ENCODE measurements at places on chromosomes 1 and 21.
A peak's percentile ranks its signal among the peaks of the same experiment; 100 is the strongest.

- DNase-seq: no peak
These were observed 83.6 kb upstream of the CASZ1 start for GRCh38 chr1:10880063-10880462.

- no peak for DNase-seq
These were observed 8.6 kb downstream of the UBE2U start for GRCh38 chr1:64212031-64212430.

DNA sequence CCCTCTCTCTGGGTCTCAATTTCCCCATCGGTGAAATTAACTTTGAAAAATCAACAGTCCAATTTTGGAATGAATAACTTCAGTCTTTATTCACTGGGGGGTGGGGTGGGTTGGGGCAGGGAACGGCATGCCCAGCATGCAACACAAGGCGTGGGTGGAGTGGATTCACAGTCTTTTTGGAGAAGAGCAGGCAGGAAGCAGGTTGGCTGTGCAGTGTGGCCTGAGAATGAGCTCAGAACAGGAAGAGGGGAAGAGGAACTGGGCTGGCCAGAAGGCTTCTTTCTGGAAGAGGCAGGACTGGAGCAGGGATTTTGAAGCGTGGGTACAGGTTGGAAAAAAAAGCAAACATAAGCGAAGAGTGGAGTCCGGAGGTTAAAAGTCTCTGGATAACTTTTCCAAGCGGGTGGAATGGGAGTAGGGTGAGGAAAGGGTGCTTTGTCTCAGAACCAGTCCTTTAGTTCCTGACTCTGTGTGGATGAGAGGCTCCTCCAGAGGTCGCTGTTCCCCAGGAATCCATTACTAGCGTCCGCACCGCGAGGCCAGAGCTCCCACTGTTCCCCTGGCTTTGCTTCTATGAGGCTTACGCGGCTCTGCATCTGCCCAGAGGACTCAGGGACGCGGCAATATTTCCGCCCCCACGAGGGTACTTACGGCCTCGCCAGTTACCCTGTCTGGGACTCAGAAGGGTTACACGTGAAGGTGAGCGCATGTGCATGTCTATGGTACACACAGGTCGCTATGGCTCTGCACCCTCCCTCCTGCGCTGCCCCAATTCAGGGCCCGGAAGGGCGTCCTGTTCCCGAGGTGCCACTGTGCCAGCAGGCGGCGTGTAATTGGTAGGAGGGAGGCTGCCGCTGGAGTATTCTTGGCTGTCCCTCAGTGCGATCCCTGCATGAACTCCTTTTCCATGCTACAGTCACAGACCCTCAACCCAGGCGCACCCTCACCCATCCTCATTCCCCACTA, 5.5 kb upstream of the FOXD2 start:
- no peak for DNase-seq

DNA sequence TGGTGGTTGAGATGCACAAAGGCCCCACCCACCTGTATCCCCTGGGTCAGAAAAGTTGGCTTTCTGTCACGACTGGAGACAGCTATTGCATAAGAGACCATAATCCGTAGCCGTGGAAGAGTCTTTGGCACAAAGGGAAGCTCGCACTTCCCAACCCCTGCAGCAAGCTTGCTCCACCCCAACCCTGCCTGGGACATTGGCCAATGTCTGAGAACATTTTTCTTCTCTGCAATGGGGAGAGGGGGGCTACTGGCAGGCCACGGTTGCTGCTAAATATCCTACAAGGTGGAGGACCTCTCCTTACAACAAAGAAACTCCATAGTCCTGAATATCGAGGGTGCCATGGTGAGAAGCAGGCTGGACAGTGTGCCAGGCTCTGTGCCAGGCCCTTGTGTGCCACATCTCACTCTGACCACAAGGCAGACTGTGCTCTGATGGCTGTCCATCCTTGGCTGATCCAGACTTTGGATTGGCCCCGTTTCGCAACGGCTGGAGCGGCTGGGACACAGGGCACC, 104.1 kb downstream of the CSMD2 start:
- DNase-seq: no peak

GRCh38 chr1:36156329-36157114, 562 bp downstream of the MAP7D1 start:
- peak; percentile 61 for DNase-seq

DNA sequence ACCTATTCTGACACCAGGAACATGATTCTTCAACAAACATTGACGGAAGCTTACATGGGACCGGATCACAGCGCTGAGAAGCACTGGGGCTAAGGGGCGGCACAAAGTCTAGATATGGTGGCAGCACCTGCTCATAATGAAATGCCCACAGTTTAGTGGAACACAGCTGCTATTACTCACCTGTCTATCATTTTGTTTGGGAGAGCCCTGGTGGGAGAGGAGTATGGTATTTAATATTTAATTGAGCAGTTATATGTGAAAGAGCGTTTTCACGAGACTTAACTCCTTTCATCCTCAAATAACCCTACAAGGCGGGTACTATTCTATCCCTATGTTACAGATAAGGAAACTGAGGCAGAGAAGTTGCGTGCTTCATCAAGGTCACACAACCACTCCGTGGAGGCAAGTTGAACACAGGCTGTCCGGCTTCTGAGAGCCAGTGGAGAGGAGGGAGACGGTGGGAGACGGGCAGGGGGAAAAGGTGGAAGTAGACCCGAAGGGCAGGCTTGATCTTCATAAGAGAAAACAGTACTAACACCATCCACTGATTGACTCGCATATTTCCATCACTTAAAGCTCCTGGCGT, 790 bp upstream of the TSNAX start:
- no peak for DNase-seq

DNA sequence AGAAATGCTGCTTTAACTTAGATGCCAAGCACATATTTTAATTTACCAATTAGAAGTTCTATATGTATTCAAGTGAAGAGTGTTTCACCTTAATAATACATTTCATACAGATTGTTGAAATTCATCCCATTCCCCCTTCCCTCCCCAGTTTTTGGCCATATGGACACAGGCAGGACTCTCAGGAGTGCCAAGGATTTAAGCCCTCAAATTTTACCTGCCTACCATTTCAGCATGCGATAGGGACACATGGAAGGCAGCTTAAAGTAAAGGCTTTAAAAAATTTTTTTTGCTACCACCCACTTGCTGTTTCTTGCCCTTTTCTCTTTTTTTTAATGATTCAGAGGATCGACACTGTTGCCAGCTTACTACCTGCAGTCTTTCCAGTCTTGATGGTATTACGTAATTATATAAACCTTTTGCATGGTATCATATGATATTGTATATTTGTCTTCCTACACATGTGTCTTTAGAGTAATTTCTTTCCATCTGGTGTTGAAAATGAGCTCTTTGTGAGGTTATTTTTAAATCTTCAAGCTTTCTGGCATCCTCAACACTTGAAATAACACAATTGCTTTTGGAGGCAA, 7.0 kb downstream of the EPB41 start:
- DNase-seq: no peak

DNA sequence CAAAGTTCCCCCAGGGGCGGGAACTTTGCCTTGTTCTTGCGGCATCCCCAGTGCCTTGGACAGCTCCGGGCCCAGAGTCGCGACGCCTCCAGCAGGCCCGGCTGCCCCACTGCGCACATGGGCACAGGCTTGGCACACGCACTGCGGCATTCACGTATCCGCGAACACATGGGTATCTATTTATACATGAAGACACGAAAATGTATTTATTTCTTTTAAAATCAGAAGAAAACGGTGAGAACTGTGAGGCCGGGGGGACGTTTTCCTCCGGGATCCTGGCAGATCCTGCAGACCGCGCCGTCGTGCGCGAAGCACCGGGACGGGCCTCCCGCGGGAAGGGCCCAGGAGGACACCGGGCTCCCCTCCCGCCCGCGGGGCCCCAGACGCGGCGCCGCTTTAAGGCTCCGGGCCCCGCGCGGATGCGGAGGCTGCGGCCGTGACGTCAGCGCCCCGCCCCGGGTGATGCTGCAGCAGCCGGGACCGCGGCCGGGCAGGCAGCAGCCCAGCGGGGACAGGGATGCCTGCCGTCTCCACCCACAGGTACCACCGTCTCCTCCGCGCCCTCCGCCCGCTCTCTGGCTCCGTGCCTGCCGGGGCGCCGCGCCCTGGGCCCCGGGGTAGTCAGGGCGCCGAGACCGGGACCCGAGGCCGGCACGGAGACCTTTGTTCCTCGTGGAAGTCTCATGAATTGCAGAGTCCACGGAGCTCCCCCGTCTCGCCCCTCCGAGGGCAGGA, at the start of gene SLC45A1:
Gene SLC45A1 (plus strand): TSS at position 468 of the 735 bp plus-strand sequence. CDS start 6,216 bp downstream, outside the sequence.
- no peak for DNase-seq
